H54 (cell line): ENCODE measurements at places on chromosomes 16 and 17.

DNA sequence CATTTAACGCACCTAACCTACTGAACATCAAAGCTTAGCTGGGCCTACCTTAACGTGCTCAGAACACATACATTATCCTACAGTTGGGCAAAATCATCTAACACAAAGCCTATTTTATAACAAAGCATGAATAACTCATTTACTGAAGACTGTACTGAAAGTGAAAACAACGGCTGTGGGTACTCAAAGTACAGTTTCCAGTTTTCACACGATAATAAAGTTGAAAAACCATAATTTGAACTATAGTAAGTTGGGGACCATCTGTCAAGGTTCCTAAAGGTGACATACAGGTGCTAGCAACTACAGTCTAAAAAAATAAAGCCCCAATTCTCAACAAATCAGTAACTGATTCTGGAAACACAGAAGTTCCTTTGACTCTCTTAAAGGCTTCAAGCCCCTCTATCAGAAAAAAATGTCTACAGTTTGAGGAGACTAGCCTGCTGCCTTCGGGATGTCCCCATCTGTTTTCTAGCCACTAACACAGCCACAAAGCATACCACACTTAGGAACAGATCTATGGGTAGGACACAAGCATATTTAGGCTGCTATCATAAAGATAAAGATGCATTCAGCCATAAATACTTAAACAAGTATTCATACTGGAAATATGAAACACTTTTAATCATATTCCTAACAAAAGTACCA, 71.3 kb downstream of the KANSL1 start:
- DNase-seq = no peak

DNA sequence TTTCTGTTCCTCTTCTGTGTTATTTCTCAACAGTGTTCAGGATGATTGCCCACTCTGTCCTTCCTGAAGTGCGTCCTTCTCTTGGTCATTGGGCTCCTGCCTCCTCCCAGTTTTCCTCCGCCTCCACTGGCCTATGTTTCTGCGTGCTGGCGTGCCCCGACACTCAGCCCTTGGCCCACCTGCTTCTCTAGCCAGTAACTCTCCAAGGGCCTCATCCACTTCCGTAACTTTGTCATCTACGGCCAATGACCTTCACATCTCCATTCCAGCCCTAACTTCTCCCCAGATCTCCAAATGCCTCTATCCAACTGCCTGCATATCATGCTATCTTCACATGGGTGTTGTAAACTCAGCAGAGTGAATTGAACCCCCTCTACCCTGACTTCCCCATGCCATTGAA, 39.6 kb upstream of the RPL38 start:
- DNase-seq = no peak

GRCh38 chr16:72172105-72173034, at the start of gene PMFBP1:
Gene PMFBP1 (minus strand): TSS chr16:72172155. CDS start chr16:72171208, 947 bp downstream.
- peak; percentile 23 for DNase-seq

- DNase-seq = no peak
Observed at GRCh38 chr17:8284126-8284525, 4.3 kb upstream of the RANGRF start.

- DNase-seq = no peak
Observed at GRCh38 chr17:65712383-65713267, 151.2 kb upstream of the AXIN2 start.

DNA sequence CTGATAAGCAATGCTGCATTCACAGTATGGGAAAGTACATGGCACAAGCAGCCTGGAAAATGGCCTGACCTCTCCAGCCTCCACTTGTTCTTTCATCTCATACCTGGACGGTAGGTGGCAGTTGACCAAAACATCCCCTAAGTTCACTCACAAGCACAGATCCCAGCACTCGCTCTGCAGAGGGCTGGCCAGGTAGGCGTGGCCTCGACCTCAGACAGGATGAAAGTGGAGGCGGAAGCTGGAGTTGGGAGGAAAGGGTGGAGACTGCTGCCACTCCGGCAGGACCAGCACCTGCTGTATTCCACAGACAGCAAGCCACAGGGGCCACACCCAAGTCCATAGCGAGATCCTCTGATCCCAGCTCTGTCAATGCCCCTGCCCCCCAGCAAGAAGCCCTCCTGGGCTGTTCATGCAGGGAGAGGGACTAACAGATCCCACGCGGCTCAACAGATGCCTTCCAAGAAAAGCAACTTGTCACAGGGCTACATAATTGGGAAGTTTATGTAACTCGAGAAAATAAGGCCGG, 31.3 kb downstream of the ZCCHC14 start:
- DNase-seq = peak; percentile 79

DNA sequence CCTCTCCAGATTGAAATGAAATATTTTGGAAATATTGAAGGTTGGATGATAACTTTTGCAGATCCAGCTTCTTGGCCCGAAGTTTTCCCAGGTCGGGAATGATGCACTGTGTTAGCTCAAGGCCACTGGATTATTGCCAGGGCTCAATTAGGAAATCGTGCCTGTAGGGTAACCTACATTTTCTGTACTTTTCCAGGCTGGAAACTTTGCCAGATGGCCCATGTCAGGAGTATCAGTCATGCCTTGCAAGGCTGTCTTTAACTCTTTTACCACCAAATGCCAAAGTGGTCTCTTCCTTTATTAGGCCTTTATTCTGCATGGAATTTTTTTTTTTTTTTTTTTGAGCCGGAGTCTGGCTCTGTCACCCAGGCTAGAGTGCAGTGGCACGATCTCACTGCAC, 8.9 kb upstream of the SEC14L1 start:
- DNase-seq = no peak

DNA sequence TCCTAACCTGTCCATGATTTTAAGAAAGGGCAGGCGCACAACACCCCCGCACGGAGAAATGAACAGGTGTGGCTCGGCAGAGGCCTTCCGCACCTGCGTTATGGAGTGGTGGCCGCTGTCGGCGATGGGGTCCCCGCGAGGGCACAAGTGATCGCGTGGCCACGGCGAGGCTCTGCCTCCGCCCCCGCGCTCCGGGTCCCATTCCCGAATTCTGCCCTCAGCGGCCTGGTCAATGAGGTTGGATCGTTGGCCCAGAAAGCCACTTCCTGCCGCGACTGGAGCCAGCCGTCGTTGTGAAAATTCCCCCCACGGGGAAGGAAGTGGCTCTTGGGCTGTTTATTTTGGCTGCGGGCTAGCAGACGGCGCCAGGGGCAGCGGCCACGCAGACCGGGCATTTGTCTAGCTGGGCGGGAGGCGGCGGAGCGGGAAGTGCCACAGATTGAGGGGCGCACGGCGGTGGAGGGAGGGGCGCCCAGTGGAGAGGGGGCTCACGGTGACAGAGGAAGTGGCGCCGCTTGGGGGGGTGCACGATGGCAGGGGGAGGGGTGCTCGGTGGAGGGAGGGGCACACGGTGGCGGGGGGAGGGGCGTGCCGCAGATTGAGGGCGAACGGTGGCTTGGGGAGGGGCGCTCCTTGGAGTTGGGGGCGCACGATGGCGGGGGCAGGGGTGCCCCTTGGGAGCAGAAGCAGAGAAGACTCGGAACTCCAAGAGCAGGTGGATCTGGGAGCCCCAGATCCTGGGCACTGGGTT, 25.0 kb downstream of the MRC2 start:
- peak; percentile 92 for DNase-seq

GRCh38 chr16:16038950-16039349, 89.5 kb downstream of the ABCC1 start:
- no peak for DNase-seq

DNA sequence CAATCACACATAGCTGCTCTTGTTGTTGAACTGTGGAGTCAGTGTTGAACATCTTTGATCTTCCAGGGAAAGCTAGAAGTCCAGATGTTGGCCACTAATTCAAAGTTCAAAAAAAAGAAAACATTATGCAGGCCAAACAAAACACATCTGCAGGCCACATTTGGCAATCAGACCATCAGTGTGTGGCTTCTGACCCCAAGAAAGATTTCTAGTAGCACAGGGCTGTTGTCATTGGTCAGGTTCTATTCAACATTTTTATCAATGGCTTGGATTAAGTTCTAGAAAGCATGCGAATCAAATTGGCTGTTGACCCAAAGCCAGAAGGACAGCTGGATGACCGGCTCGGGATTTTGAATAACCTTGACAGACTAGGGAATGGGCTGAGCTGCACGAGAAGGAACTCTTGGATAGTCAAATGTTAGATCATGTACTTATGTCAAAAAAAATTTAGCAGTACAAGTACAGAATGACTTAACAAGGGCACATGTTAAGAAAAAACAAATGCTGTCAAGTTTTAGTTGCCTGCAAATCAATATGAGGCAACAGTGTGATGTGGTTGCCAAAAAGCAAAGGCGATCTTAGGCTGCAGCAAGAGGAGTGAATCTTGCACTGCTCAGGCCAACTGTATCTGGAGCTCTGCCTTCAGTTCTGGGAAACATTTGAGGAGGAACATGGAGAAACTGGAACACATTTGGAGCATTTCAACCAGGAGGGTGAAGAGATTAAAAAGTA, 187.6 kb downstream of the RGS9 start:
- no peak for DNase-seq

GRCh38 chr17:73539166-73539565, 105.1 kb downstream of the SDK2 start:
- DNase-seq = no peak

DNA sequence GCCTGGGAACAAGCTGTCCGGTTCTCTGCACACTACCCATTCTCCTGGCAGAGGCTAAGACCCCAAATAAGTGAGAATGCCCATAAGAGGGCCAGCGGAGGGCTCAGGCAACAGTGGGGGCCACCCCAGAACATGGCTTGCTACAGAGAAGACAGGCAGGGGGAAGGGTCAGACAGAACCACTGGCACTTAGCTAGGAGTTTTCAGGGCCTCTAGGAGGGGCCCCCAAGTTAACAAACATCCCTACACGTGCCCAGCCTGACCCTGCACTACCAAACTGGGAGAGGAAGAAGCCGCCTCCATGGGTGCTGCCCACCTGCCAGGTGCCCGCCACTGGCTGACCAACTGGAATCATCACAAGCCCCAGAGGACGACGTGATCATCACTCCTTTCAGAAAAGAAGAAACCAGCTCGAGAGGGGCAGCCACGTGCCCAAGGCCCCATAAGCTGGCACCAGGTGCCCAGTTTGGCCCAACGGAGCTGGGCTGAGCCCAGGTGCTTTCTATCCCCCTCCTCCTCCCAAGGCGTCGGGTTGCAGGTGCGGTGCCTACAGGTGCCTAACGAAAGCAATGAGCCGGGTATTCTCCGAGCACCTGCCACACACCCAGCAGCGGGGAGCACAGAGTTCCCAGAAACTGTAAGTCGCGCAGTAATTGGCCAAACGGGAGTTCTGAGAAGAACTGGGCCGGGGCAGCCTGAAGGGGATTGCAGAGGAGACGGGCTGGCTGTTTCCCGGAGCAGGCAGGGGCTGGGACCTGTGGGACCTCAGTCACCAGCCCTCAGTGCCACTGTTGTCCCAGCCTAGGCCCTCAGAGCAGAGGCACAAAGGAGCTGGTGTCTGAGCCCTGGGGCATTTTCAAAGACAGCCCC, 13.2 kb downstream of the RPH3AL start:
- DNase-seq = no peak

DNA sequence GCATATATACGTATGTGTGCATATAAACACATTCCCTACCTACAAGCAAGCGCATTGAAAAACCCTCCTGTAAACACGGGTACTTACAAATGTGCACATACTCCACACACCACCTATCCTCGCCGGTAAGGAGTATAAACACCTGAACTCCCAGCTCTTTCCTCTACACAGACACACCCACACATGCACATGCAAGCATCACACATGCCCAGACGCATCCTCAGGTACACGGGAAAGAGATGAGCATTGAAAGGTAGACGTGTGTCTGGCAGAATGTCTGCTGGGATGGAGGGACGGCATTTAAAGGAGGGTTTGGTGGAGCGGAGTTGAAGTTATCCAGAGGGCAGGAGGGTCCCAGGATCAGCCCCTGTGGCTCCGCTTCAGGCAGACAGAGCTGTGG, 4.7 kb upstream of the SMTNL2 start:
- DNase-seq = no peak

- no peak for DNase-seq
Observed at GRCh38 chr17:73972901-73973300, 230.6 kb upstream of the RPL38 start.

GRCh38 chr17:49703557-49704277, 4.0 kb downstream of the SLC35B1 start:
- DNase-seq = peak; percentile 45

DNA sequence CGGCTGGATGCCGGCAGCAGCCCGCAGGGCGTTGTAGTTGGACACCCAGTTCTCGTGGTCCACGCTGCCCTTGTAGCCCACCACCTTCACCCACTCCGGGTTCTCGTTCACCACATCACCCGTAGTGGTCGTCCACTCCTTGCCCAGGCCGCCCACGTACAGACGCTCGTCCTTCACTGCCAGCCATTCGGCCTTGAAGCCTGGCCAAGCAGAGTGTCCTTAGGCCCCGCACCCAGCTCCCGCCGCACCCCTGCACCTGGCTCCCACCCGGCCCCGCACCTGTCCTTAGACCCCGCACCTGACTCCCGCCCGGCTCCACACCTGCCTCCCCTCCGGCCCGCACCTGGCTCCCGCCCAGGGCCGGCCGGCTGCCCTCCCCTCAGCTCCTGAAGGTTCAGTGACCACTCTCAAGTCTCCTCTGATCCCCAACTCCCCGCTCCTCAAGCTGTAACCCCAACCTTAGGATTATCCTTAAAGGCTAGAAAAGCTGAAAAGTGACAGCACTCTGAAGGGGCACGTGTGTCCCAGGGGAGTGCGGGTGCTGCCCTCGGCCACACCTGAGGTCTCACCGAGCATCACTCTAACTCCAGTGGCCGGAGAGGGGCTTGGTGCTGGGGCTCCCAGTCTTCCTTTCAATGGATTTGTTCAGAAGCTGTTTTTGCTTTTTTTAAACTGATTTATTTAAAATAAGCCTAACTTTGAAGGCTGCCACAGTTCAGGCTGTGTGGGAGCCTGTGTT, 14.4 kb downstream of the CANT1 start:
- no peak for DNase-seq

- no peak for DNase-seq
Observed at GRCh38 chr16:6642271-6642670, 690.4 kb upstream of the RBFOX1 start.

GRCh38 chr17:32485261-32486110, 1.3 kb upstream of the CDK5R1 start:
- no peak for DNase-seq

- no peak for DNase-seq
Observed at GRCh38 chr16:82716361-82716855, 89.6 kb downstream of the CDH13 start.

- DNase-seq = no peak
Observed at GRCh38 chr16:30731411-30731810, 16.8 kb upstream of the PHKG2 start.

GRCh38 chr16:75262104-75262799, 10.8 kb upstream of the BCAR1 start:
- DNase-seq = no peak

DNA sequence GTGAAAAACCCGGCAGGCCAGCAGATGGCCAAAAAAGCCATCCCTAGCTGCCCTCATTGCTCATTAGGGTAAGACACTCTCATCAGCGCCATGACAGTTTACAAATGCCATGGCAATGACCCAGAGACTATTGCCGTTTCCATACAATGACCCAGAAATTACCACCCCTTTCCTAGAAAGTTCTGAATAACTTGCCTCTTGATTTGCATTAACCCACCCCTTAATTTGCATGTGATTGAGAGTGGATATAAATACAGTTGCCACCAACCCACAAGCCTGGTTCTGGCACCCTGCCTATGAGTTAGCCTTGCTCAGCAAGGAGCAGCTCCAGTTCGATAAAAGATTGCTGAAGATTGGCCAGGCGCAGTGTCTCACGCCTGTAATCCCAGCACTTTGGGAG, 16.1 kb upstream of the C16orf54 start:
- DNase-seq = no peak

GRCh38 chr16:85480727-85481101, 132.4 kb upstream of the GSE1 start:
- no peak for DNase-seq

- no peak for DNase-seq
Observed at GRCh38 chr17:82756166-82756565, 4.3 kb downstream of the TBCD start.
